Mesangial cell (primary cell): ENCODE measurements at places on chromosomes 16 and 17. TPM values are rescaled to one million over a fixed set of nuclear protein-coding genes. Genes with fewer than 3 reads are reported as not detected.

SDR42E2 gene
- total RNA-seq, result not detected in 2 replicates

TGFB1I1 gene
- total RNA-seq, result 172 and 174 TPM in 2 replicates

C17orf107 gene
- 1.8 and 8.4 TPM in 2 replicates for total RNA-seq

ZNF750 gene
- not detected in 2 replicates for total RNA-seq

TOX3 gene
- total RNA-seq, result 0.65 and 1.0 TPM in 2 replicates

KRT39 gene
- total RNA-seq, result not detected in 2 replicates

FBXW10B gene
- total RNA-seq, result not detected in 2 replicates

MRM3 gene
- 24.4 and 26.2 TPM in 2 replicates for total RNA-seq
